ENCODE measurements at places on chromosomes 5 and 9. TPM values are rescaled to one million over a fixed set of nuclear protein-coding genes. Genes with fewer than 3 reads are reported as not detected.

LMNB1 gene
- total RNA-seq, result 71.8 TPM

PIP5K1B gene
- total RNA-seq, result not detected

PRDM9 gene
- not detected for total RNA-seq

IFNA10 gene
- total RNA-seq, result not detected

FAM153A gene
- not detected for total RNA-seq

CREBRF gene
- 11.2 TPM for total RNA-seq

TLR4 gene
- 23.9 TPM for total RNA-seq

TICAM2 gene
- total RNA-seq, result 9.5 TPM

COL15A1 gene
- 0.58 TPM for total RNA-seq

SUSD3 gene
- 55.5 TPM for total RNA-seq

SURF6 gene
- 4.0 TPM for total RNA-seq

MARCOL gene
- total RNA-seq, result not detected

C1QTNF2 gene
- total RNA-seq, result 0.71 TPM

PAX5 gene
- total RNA-seq, result not detected

PLCXD3 gene
- total RNA-seq, result 5.7 TPM

OBP2B gene
- not detected for total RNA-seq

OR1J2 gene
- not detected for total RNA-seq

IFT74 gene
- total RNA-seq, result 9.7 TPM

DMRT3 gene
- not detected for total RNA-seq

TLE1 gene
- 22.5 TPM for total RNA-seq

CCNI2 gene
- not detected for total RNA-seq

CDC20B gene
- total RNA-seq, result not detected

IFNB1 gene
- not detected for total RNA-seq

RASGRF2 gene
- 5.1 TPM for total RNA-seq

UBAC1 gene
- 44.5 TPM for total RNA-seq

IL5 gene
- not detected for total RNA-seq

PCDHGA6 gene
- 1.4 TPM for total RNA-seq

PPP6C gene
- 19.9 TPM for total RNA-seq

LCN1 gene
- not detected for total RNA-seq

LECT2 gene
- total RNA-seq, result not detected

NFIB gene
- 5.8 TPM for total RNA-seq

MARVELD2 gene
- 0.71 TPM for total RNA-seq

SPOCK1 gene
- 14.9 TPM for total RNA-seq

SLC6A7 gene
- not detected for total RNA-seq

PTPN3 gene
- 0.29 TPM for total RNA-seq

CEL gene
- total RNA-seq, result under 0.01 TPM

GAS1 gene
- total RNA-seq, result 54.6 TPM

NPR2 gene
- total RNA-seq, result 27.3 TPM

ELP1 gene
- 36.2 TPM for total RNA-seq

SLC6A3 gene
- total RNA-seq, result not detected

SOWAHA gene
- total RNA-seq, result under 0.01 TPM

PCDHGC4 gene
- total RNA-seq, result 0.58 TPM
